ENCODE measurements at places on chromosomes 16 and 17.

DNA sequence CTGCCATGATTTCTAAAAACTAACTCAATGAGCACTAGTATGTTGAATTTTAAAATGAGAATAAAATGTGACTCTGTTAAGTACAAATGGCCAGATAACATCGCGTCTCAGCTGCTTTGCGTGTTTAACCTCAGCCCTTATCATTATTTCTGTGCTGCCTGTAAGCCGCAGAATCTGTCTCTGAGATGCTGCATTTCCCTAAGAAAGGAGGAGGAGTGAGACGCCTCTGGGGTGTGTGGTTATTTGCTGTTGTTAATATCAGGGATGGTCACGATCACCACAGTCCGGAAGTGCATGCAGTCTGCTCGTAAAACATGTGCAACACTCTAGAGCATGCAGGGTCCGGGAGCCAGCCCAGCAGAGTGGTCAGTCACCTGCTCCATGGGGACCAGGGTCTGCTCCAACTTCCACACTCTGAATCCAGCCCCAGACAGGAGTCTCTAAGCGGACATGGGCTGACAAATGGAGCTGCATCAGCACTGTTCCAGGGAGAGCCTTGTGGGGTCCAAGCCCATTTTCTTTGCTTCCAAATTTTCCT is 342.5 kb downstream of the MAF start:
- no peak for DNase-seq

GRCh38 chr17:57553526-57553925 is 191.6 kb downstream of the CCDC182 start:
- no peak for DNase-seq

DNA sequence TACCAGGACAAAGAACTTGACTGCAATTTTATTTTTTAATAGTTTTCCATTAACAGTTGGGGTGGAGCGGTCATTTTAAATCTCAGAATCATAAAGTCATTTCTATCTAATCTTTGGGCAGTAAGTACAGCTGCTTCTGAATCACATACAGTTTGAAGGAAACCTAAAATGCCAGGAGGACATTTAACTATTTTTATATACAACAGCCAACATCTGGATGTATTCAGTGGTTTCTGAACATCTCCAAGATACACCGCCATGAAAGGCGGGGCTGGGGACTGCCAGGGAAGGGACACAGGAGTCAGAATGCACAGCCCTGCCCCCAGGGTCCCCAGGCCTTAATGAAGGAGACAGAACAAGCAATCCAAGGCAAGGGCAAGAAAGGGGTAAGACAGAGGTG is 392.3 kb downstream of the SLC39A11 start:
- DNase-seq = no peak

GRCh38 chr16:87621550-87621829 is 19.2 kb downstream of the JPH3 start:
- DNase-seq = no peak

GRCh38 chr16:86201746-86202145 is 302.8 kb downstream of the IRF8 start:
- DNase-seq = no peak

DNA sequence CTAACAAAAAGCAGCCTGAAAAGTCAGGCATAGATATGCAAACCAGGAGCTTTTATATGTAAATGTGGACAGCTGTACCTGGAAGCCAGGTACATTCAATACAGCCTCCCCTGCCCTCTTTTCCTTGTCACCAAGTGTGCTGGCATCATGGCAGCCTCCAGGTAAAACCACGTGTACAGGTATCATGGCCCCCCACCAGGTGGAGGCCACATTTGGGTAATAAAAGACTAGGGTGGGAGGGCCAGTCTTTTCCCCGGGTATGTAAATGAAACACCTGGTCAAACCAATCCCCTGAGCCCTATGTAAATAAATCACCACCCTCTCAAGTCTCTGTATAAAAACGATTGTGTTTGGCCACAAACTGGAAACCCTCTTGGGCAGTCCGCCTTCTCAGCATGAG is 226.4 kb upstream of the GOT2 start:
- DNase-seq = no peak

DNA sequence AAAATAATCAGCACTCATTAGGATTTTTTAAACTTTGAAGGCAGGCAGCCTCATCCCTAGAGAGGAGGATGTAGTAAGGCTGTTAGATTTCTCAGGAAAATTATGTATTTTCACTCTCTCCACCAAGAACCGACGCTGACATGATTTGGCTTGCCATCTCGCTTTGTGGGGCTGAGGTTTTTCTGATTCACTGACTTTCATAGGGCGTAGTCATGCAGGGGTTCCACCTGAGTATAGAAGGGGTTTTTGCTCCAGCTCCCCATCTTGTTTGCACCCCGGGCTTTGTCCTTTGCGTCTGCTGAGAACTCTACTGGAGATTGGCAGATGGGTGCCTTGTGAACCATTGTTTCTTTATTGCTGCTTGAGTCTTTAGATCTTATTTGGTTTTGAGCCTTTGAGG is 20.2 kb downstream of the TOM1L1 start:
- DNase-seq = no peak

All from COLO829 (cell line).